Stimulated activated CD4-positive, alpha-beta T cell treated with anti-CD3 and anti-CD28 coated beads, Interleukin-1b, Interleukin-23, amount 100 ng/mL, for 48 hours (primary cell): ENCODE measurements at places on chromosomes 7 and 10.

GRCh38 chr10:66337211-66337610 lies 588.6 kb upstream of the LRRTM3 start:
- no peak for DNase-seq

DNA sequence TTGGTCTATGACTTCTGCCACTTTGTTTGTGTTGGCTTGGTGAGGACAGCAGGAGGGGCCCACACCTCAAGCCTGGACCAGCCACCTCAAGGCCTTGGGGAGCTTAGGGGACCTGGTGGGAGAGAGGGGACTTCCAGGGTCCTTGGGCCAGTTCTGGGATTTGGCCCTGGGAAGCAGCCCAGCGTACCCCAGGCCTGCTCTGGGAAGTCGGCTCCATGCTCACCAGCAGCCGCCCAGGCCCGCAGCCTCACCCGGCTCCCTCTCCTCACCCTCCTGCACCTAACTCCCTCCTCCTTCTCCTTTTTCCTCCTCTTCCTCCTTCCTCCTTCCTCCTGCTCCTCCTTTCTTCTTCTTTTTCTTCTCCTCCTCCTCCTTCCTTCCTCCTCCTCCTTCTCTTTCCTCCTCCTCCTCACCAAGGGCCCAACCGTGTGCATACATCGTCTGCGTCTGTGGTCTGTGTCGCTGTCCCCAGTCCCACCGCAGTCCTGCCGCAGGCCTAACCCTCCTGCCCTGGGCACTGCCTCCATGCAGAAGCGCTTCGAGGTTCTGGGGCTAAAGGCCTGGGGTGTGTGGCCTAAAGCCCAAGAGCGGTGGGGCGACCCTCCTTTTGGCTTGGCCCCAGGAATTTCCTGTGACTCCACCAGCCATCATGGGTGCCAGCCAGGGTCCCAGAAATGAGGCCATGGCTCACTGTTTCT lies 5.3 kb downstream of the EN2 start:
- DNase-seq, result no peak

DNA sequence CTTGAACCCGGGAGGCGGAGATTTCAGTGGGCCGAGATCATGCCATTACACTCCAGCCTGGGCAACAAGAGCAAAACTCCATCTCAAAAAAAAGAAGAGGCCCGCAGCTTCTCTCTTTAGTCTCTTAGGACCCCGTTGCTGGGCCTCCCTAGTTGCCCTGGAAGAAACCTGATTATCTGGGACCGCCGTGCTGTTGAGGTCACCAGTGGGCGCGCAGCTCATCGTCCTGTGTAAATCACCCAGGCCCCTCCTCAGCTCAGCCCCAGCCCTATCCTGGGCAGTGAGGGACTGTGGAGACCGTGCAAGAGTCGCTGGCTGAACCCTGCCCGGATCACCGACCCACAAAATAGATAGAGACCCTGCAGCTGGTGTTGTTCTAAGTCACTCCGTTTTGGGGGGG lies 85.0 kb downstream of the UNCX start:
- DNase-seq, result no peak

DNA sequence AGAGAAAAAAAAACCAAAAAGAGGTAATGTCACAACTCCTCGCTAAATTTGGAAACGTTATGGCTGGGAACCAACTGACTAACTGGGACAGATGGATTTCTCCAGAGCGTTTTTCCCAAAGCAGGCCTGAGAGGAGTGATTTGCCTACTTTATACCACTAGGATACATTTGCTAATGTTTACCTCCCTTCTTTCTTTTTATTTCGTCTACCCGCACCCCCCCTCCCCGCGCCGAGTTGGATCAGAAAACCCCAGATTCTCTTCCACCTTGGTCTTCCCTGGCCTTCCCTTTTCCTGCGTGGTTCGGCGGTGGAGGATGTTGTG lies 7.2 kb downstream of the CPA2 start:
- DNase-seq, result no peak

GRCh38 chr10:132496360-132497062 lies 41.1 kb upstream of the INPP5A start:
- DNase-seq, result no peak

- DNase-seq, result no peak
Measured at GRCh38 chr7:2640846-2641316, 9.1 kb downstream of the TTYH3 start.

- DNase-seq, result no peak
Measured at GRCh38 chr10:107671960-107672359, 507.5 kb upstream of the SORCS1 start.

- peak; percentile 17 for DNase-seq
Measured at GRCh38 chr10:14478604-14479003, 147.9 kb upstream of the FRMD4A start.

GRCh38 chr10:97071496-97071895 lies 114.3 kb downstream of the SLIT1 start:
- DNase-seq, result no peak

GRCh38 chr7:36820527-36821170 lies 96.4 kb upstream of the AOAH start:
- no peak for DNase-seq

- DNase-seq, result no peak
Measured at GRCh38 chr7:89002981-89003956, 207.7 kb upstream of the TEX47 start.

DNA sequence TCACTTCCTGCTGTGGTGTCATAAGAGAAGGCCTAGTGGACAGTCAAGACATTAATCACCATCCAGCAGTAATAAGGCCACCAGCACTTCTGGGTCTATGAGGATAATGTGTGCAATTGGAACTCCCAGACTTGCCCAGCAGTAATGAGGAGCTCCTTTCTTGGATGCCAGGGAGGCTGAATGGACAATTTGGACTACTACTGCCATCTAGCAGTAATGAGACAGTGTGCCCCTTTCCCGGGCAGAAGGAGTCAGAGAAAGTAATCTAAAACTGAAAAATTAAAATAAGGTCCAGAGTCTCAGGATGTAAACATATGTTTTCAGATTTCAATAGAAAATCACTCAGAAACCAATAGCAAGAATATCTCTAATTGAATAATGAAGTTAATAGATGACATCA lies 400.4 kb downstream of the CDC14C start:
- no peak for DNase-seq

DNA sequence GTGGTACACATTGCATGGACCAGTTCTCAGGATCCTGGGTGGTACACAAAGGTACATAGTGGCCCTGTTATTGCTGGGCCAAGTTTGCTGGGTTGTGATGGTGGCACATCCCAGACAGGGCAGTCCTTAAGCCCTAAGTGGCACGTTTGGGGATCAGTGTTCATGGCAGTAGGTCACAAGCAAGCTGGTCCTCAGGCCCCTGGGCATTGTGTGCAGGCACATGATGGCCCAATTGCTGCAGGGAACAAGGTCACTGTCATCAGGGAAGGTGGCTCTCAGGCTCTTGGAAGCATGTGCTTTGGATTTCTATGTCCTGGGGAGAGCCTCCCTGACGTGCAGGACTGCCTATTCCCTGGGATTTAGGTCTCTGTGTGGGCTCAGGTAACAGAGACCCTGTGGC lies 412.3 kb upstream of the LRRTM3 start:
- no peak for DNase-seq

DNA sequence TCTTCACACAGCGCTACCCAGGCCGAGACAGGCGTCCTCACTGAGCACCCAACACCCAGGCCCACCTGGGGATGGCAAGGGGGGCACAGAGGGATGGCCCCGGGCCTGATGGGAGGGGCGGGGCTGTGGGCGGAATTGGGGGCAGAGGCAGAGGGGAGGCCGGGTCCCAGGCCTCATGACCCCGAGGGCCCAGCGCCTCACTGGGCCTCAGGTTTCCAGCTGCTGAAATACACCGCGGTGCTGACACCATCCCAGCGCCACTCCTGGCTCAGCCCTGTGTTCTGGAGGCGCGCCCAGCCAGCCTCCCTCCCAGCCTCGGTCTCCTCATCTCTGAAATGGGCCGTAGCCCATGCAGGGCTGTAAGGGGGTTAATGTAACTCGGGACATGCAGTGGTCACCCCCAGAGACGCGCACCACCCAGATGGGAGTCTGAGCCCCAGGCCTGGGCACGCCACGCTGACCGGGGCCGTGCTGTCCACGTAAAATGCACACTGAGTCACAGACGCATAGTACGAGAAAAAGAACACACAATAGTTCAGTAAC lies 82.3 kb downstream of the UNCX start:
- no peak for DNase-seq

DNA sequence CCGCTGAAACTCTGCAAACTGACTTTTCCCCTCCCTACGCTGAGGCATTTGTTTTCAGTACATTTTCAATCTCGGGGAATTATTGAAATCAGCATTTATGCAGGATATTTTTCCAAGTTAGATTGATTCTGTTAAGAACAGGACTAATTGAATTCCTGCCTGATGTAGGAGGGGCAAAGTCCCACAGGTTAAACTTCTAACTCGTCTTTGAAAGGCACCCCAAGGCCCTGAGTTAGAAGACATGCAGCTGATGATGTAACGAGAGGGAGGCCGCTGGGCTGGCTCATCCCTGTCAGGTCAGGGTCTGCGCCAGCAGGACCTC lies 253.1 kb downstream of the CELF2 start:
- no peak for DNase-seq

DNA sequence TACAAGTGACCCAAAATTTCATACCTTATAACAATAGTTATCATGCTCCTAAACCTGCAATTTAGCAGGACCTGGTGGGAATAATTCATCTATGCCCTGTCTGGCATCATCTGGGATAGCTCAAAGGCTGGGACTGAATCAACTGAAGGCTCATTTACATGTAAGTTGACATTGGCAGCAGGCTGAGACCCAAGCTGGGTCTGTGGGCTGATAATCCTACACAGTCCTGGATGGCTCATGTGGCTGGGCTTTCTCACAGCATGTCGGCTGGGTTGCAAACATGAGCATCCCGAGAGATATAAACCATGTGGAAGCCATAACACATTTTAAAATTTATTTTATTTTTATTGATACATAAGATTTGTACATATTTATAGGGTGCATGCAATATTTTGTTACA lies 19.5 kb upstream of the ABCB5 start:
- no peak for DNase-seq

- no peak for DNase-seq
Measured at GRCh38 chr10:1440897-1441296, 296.4 kb downstream of the ADARB2 start.

- no peak for DNase-seq
Measured at GRCh38 chr10:48798481-48799254, 114.0 kb downstream of the WDFY4 start.

DNA sequence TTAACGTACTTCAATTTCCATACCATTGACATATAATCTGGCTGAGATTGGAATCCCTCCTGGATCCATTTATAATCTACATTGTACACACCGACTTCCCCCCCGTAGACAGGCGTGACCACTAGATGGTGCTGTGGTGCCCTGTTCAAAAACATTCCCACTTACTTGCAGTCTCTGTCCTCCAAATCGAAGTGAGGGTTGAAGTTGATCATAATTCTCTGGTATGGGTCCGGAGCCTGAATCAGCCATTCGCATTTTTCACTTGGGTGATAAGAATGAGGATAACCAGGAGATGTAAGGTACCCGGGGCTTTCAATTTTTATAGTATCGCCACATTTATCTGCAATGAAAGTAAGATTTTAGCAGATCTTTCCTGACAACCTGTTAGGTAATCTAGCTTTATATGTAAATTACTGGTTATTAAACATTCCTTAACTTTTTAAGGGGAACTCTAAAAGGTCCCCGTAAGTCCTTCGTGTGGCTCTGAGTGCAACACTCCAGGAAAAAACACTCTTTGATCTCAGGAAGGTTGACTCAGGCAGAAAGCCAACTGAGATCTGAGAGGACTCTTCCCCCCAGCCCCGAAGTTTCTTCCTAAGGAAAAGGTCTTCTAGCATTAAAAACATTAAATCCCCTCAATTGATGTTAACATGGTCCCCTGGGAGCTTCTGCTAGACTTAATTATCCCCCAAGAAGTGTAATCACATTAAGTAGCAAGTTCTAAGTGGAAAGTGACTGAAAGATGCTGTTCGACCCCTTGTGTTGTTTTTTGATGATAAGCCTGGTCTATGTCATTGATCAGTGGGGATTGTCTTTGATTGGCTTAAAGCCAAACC lies 3.7 kb downstream of the NRP1 start:
- peak; percentile 77 for DNase-seq

GRCh38 chr10:16989826-16990293 lies 139.8 kb downstream of the CUBN start:
- DNase-seq, result no peak
